ENCODE measurements at places on chromosomes 7 and 10.

GRCh38 chr10:3774814-3775695 is 10.0 kb downstream of the KLF6 start:
- H3K27me3 ChIP-seq = no peaks in the 10 kb centered on the region
- peaks cover 21% of the 10 kb centered on the region for H3K4me1 ChIP-seq
- peak; percentile 87 for DNase-seq
- H3K27ac ChIP-seq = peak overlapping the region; percentile 97
- H3K4me3 ChIP-seq = peak overlapping the region; percentile 79

DNA sequence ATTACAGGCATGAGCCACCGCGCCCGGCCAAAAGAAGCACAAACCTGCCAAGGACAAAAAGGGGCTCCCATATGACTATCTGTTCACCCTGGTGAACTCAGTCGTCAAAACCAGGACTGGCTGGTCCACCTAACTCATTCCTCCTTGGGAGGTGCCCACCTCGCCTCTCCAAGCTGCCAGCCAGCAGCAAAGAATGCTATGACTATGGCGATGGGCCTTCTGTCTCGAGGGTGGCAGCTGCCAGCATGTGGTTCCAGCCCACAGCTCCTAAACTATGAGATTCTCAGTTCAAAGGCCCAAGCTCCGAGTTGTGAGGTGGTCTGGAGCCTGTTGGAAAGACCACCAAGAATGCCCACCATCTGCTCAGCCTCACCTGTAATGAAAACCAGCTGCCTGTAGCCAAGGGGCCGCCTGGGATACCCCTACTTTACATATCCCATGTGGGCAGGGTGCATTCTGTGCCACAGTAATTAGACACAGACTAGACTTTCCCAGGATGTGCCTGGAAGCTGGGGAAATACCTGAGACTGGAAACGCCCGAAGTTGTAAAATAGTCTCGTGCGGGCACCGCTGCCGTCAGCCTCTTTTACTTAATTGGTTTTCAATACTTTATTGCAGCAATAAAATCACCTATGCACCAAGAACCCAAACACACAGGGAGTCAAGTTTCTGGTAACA is 71.1 kb downstream of the ZRANB1 start:
- no peaks in the 10 kb centered on the region for H3K27me3 ChIP-seq
- peaks cover 36% of the 10 kb centered on the region for H3K4me1 ChIP-seq
- DNase-seq = no peak
- peak overlapping the region; percentile 90 for H3K27ac ChIP-seq
- H3K36me3 ChIP-seq = no peaks in the 10 kb centered on the region

DNA sequence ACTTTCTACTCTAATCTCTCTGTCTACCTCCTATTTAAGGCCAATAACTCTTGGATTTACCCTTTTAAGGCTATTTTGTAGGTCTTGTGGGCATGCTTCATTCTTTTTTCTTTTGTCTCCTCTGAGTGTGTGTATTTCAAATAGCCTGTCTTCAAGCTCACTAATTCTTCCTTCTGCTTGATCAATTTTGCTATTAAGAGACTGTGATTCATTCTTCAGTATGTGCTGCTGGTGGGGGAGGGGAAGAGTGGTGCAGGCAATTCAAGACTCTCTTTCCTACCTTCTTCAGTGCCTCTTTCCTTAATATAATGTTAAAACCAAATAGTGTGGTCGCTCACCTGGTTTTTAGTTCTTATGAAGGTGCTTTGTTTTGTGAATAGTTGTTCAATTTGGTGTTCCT is 20.0 kb downstream of the ABCB1 start:
- H3K4me1 ChIP-seq = no peaks in the 10 kb centered on the region
- H3K27me3 ChIP-seq = no peaks in the 10 kb centered on the region
- no peak overlapping the region for H3K4me3 ChIP-seq
- DNase-seq = no peak
- H3K27ac ChIP-seq = no peak overlapping the region

GRCh38 chr7:34128762-34129161 is 223.4 kb downstream of the BMPER start:
- no peak overlapping the region for H3K27ac ChIP-seq
- H3K27me3 ChIP-seq = no peaks in the 10 kb centered on the region
- H3K36me3 ChIP-seq = no peaks in the 10 kb centered on the region
- no peaks in the 10 kb centered on the region for H3K4me1 ChIP-seq
- no peak for DNase-seq

DNA sequence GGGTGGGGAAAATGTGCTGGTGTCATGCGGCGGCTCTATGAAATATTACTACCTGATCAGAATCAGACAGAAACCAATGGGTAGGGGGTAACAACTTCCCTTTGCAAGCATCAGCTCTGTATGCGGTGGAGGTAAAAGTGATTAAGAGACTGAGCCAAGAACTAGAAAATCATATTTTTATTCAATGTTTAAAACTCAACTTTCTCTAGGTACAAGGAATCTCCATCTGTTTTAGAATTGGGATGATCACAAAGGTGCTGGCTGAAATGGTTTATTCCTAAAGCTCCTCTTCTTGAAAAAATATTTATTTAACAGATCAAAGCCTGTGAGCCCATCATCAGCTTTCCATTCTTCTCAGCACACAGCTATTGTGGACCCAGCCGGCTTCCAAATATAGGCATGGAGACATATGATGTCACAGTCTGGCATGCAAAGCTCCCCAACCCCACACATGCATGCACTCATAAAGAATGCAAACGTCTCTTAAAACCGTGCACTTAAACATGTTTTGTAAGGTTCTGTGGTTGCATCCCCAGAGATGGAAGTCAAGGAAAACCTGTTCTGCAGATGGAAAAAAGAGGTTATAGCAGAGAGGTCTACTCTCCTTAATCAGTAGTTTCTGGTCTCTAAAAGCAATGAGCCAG is 126.0 kb downstream of the SKIDA1 start:
- no peaks in the 10 kb centered on the region for H3K27me3 ChIP-seq
- DNase-seq = no peak
- no peaks in the 10 kb centered on the region for H3K36me3 ChIP-seq
- H3K4me3 ChIP-seq = no peak overlapping the region
- no peak overlapping the region for H3K27ac ChIP-seq

DNA sequence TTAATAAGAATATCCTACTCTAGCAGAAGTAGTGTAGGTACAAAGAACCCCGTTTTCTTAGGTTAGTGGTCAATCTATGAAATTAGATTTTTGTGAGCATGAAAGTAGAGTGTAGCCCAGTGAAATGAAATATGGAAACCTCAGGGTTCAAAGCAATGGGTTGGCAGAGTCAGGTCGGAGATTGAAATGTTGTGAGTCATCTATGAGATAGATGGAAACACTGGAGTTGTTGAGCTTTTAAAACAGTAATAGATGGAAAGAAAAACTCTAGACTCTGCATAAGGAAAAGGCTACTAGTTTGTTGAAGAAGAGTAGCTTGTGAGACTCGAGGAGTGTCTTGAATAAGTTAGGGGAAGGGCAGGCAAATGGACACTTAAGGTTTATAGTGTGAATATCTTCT is 251.9 kb downstream of the EXOC4 start:
- peaks cover 4% of the 10 kb centered on the region for H3K4me1 ChIP-seq
- no peak overlapping the region for H3K4me3 ChIP-seq
- no peak overlapping the region for H3K27ac ChIP-seq
- H3K36me3 ChIP-seq = no peaks in the 10 kb centered on the region

- no peak overlapping the region for H3K4me3 ChIP-seq
- H3K4me1 ChIP-seq = no peaks in the 10 kb centered on the region
- H3K36me3 ChIP-seq = no peaks in the 10 kb centered on the region
- H3K27ac ChIP-seq = no peak overlapping the region
Measured at GRCh38 chr7:64908358-64908757, 5.3 kb downstream of the ZNF273 start.

GRCh38 chr10:99537989-99538917 is 5.5 kb downstream of the NKX2-3 start:
- H3K27ac ChIP-seq = no peak overlapping the region
- peaks cover 9% of the 10 kb centered on the region for H3K27me3 ChIP-seq
- H3K4me1 ChIP-seq = peaks cover 5% of the 10 kb centered on the region
- DNase-seq = no peak

GRCh38 chr7:50534690-50535290 is 30.4 kb downstream of the DDC start:
- no peak for DNase-seq
- H3K27ac ChIP-seq = no peak overlapping the region
- H3K4me1 ChIP-seq = no peaks in the 10 kb centered on the region
- H3K36me3 ChIP-seq = no peaks in the 10 kb centered on the region

DNA sequence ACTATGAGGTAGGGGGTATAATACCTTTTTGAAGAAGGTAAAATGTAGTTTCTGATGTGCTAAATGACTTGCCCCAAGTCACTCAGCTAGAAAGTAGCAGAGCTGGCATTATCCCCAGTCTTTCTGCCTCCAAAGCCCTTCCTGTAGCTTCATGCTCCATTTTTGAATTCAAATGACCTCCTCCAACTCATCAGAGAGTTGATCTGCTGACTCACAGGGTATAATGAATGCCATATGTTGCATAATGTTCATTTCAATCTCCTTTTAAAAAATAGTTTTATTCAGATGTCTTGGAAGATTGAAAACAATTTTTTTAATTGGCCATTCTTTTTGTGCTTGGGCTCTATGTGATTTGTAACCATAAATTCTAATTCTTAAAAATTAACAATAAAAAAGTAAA is 272.8 kb upstream of the IMMP2L start:
- no peaks in the 10 kb centered on the region for H3K36me3 ChIP-seq
- H3K27me3 ChIP-seq = no peaks in the 10 kb centered on the region
- DNase-seq = no peak
- no peak overlapping the region for H3K27ac ChIP-seq
- no peak overlapping the region for H3K4me3 ChIP-seq

DNA sequence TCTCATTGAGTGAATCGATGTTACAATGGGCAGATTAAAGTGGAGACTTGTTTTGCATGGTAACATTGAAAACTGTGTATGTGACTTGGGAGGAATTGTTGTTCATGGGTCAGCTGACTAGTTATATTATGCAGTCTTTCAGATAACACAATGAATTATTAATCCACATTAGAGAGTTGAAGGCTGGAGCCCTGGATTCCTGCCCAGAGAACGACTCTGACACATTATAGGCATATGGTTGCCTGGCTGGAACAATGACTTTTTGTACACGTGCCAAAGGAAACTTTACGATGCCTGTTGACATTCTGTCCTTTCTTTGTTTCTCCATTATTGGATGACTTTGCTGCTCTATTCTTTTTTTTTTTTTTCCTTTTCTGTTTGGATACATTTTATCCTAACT is 52.3 kb upstream of the TMEM229A start:
- no peaks in the 10 kb centered on the region for H3K36me3 ChIP-seq
- no peak overlapping the region for H3K27ac ChIP-seq
- no peaks in the 10 kb centered on the region for H3K4me1 ChIP-seq
- H3K4me3 ChIP-seq = no peak overlapping the region
- H3K27me3 ChIP-seq = no peaks in the 10 kb centered on the region

GRCh38 chr7:137962875-137963507 is 38.9 kb downstream of the CREB3L2 start:
- peaks cover 4% of the 10 kb centered on the region for H3K4me1 ChIP-seq
- DNase-seq = no peak
- no peaks in the 10 kb centered on the region for H3K27me3 ChIP-seq
- peak overlapping the region; percentile 58 for H3K27ac ChIP-seq
- no peak overlapping the region for H3K4me3 ChIP-seq

DNA sequence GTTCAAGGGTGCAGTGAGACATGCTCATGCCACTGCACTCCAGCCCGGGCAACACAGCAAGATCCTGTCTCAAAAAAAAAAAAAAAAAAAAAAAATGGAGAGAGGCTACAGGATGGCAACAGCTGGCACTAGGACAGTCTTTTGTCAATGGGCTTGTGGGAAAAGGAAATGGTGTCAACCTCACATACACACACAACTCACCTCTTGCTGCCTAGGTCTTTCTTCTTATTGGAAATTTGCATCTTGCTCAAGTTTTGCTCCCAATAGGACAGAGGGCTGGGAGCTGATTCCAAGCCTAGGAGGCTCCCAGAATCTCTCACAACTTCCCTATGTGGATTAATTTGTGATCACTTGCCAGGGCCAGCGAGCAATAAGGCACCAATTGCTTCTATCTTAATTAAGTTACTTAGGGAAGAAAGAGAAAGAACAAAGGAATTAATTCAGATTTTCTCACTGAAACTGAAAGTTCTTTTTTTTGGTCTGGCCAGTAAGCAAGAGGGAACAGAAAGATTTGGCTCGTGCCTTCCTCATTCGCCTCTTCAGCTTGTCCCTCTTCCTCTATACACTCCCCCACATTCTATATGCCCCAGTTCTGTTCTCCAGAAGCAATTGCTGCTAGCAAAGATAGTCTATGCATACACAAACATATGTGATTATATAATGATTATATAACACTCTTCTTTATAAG is 33.8 kb downstream of the MAP3K8 start:
- no peak overlapping the region for H3K27ac ChIP-seq
- no peak for DNase-seq
- no peak overlapping the region for H3K4me3 ChIP-seq
- H3K4me1 ChIP-seq = no peaks in the 10 kb centered on the region
- no peaks in the 10 kb centered on the region for H3K27me3 ChIP-seq

DNA sequence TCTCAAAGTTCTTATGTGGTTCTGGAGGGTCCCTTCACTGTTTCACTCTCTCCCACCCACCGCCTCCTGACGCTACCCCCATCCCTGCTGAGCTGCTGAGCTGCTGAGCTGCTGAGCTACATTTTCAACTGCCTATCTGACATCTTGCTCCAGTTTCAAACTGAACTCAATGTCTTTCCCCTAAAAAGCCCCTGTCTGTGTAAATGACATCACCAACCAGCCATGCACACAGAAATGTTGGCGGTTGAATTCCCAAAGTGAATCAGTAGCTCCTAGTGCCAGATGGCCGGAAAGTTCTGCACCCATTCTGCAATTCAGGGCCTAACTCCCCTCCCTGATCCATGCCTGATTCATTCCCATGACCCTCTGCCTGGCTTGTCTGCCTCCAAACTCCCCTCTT is 71.2 kb downstream of the WNT2 start:
- no peaks in the 10 kb centered on the region for H3K36me3 ChIP-seq
- no peaks in the 10 kb centered on the region for H3K4me1 ChIP-seq
- no peak for DNase-seq
- H3K4me3 ChIP-seq = no peak overlapping the region
- no peaks in the 10 kb centered on the region for H3K27me3 ChIP-seq
- H3K27ac ChIP-seq = no peak overlapping the region

DNA sequence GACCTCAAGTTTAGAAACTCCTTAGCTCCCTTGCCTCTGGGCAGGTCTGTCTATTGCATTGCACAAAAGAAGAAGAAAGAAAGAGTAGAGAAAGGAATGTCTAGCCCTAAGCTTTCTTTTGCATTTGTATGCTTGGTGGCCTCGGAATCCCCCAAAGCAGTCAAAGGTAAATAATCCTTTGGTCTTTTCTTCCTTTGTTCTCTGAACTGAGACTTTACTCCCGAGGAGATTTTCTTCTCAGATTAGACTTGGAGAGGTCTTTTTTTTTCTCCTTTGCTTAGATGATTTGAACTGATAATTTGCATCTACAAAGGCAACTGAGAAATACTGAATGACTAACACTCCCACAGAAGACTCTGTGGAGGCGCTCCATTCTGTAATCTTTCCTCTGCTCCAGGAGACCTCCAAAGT is 93.2 kb downstream of the AKR1D1 start:
- no peak for DNase-seq
- no peak overlapping the region for H3K27ac ChIP-seq
- H3K4me3 ChIP-seq = no peak overlapping the region
